ENCODE measurements at places on chromosomes 16 and 17.

DNA sequence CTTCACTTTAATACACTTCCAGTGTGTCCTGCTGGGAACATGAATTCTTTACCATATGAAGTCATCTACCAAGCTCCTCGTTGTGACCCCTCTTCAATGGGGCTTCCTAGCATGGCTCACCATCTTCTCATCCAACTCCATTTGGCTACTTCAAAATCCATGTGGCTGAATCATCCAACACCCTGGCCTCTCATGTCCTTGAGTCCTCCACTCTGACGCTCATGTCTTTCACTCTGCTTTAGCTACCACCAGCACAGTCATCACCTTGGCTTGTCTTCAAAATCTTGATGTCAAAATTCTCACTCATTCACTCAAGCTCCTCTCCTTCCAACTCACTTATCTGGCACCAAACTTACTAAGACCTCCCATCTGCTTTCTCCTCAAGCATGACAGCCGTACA is 35.8 kb downstream of the AMFR start:
- DNase-seq, result no peak

- DNase-seq, result no peak
Measured at GRCh38 chr16:51153577-51154031, 2.5 kb upstream of the SALL1 start.

DNA sequence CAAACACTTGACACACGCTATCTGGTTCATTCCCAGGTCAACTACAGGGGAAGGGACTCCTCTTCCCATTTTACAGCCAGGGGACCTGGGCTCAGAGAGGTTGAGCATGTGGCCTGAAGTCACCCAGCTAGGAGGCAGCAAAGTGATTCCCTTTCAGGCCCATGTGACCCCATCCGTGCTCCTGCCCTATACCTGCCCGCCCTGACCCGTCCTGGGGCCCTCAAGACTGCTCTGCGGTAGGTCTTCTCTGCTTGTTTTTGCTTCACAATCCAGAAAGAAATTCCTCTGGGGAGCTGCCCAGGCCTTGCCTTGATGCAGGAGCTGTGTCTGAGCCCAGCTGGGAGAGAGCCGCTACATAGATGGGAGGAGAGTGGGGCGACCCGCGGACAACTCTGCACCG is 161.4 kb downstream of the SDK2 start:
- no peak for DNase-seq

DNA sequence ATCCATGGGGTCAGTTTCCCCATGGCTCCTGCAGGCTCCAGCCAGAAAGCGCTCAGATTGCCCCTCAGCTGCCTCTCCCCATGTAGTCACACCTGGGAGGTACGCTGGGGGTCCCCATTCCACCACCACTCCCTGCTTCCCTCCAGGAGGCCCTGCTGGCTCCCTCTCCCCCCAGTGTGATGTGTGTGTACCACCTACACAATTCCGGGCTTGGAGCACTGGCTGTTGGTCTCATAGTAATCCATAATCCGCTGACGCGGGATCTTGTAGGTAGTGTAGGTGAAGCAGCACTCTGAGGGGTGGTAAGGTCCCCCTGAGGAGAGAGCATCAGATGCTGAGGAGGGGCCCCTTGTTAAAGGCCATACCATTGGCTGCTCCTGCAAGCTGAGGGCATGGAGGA is 2.4 kb downstream of the CCL14 start:
- DNase-seq, result no peak

DNA sequence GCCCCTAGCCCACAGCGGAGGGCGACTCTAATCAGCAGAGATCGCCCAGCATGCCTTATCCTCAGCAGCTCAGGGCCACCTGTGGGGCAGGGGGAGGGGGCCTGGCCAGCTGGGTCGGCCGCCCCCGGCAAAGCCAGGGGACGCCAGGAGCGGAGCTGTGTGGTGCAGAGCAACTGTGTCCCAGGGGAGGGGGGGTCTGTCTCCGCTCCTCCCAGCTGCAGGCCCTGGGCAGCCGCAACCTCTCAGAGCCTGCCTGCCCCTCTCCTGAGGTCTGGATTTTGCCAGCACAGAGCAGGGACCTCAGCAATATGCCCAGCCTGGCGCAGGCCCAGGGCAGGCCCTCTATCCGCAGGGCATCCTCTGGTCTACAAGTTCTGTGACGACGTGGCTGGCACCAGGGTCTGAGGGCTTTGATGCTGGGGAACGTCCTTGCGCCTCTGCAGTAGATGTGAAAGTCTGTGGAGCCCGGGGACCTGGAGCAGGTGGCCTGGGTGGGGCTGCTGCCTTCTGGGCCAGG is 36.5 kb upstream of the SLC38A10 start:
- no peak for DNase-seq

DNA sequence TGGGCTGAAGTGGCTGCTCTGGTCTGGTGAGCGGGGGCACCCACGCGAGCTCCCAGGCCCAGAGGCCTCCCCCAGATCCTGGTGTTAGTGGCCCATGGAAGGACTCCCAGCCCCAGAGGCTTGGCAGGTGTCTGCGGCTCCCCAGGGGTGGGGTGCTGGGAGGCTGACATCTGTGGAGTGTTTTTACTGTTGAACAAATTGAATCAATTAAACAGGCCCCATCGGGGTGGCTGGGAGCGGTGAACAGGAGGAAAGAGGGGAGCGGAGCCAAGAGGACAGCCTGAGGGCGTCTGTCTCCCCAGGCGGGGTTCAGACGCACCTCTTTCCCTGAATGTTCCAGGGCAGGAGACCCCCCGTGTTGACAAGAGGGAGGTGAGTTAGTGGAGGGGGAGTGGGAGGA is 29.9 kb downstream of the ACTG1 start:
- DNase-seq, result no peak

DNA sequence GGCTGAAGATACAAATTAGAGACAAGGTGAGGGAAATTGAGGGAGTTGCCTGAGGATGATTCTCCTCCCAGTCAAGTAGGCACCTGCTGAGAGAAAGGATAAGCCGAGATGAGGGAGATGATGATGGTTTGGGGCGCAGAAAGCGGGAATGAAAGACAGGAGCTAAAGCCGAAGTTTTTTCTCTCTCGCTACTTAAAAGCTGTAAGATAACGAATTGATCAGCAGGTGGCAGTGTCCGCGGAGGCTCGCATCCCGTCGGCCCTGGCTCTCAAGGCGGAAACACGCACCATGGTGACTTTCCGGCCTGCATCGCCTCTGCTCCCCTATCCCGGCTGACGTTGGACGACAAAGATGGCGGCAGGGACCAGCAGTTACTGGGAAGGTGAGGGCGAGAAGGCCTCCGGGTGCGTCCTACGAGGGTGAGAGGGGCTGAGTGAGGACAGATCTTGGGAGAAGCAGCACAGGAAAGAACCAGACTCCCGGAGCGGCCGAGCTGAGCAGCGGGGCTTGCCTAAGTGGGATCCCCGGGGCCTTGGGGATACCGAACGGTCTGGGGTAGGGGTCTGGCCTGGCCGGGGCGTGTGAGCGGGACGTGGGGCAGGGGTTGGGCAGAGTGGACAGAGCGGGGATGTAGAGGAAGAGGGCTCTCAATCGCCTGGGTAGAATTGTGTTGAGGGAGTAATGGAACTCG is at the start of gene GOSR1:
GOSR1 (plus strand) TSS at position 326 of the 691 bp plus-strand sequence; CDS start at position 352, 26 bp downstream.
- DNase-seq, result peak; percentile 76

GRCh38 chr16:14640538-14640937 is 7.8 kb downstream of the BFAR start:
- DNase-seq, result no peak

- DNase-seq, result no peak
Measured at GRCh38 chr17:36027761-36028160, 10.0 kb upstream of the CCL23 start.

GRCh38 chr16:2881783-2882649 is 999 bp upstream of the FLYWCH2 start:
- no peak for DNase-seq

GRCh38 chr16:89507214-89507833 is 879 bp upstream of the SPG7 start:
- DNase-seq, result no peak

DNA sequence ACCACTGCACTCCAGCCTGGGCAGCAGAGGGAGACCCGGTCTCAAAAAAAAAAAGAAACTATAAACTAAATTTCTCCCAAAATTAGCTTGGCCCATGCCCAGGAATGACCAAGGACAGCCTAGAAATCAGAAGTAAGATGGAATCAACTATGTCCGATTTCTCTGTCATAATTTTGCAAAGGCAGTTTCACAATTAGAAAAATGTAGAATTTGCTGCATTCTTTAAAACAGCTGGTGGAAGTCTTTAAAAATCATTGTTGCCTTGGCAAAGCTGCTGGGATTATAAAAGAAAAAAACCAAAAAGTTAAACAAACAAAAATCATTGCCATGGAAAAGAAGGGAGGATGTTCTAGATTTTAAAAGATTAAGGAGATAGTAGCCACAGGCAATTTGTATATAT is 32.4 kb downstream of the WWP2 start:
- no peak for DNase-seq

DNA sequence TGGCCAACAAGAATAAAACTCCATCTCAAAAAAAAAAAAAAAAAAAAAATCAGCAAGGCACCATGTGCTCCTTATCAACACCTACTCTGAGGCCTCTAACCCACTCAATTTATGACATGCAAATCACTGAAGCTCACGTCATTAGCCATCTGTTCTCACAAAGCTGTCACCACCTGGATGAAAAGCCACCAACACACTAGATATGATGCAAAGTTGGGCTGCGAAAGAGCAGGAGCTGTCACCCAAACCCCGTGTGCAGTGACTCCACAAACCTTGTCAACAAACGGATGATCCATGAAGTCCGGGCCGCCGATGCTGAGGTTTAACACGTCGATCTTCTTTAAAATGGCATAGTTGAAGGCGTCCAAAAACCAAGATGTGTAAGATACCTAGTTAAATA is 25.3 kb downstream of the MBTPS1 start:
- no peak for DNase-seq

- DNase-seq, result no peak
Measured at GRCh38 chr17:9271989-9272388, 250.7 kb downstream of the NTN1 start.

GRCh38 chr16:57757883-57758282 is 22.3 kb downstream of the KATNB1 start:
- DNase-seq, result no peak

DNA sequence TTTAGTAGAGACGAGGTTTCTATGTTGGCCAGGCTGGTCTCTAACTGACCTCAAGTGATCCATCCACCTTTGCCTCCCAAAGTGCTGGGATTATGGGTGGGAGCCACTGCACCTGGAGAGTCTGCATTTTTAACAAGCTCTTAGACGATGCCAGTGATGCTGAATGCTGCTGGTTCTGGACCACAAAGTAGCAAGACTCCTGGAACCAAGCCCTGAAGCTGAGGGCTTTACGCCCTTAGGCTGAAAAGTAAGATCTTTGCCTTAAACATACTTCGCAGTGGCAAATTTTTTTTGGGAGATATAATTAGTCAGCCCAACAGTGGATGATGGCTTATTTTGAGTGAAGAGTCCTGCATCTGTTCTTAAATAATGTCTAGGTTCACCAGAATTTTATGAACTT is 14.0 kb downstream of the METTL9 start:
- DNase-seq, result no peak

GRCh38 chr16:29784157-29784556 is 6.1 kb downstream of the ZG16 start:
- no peak for DNase-seq

DNA sequence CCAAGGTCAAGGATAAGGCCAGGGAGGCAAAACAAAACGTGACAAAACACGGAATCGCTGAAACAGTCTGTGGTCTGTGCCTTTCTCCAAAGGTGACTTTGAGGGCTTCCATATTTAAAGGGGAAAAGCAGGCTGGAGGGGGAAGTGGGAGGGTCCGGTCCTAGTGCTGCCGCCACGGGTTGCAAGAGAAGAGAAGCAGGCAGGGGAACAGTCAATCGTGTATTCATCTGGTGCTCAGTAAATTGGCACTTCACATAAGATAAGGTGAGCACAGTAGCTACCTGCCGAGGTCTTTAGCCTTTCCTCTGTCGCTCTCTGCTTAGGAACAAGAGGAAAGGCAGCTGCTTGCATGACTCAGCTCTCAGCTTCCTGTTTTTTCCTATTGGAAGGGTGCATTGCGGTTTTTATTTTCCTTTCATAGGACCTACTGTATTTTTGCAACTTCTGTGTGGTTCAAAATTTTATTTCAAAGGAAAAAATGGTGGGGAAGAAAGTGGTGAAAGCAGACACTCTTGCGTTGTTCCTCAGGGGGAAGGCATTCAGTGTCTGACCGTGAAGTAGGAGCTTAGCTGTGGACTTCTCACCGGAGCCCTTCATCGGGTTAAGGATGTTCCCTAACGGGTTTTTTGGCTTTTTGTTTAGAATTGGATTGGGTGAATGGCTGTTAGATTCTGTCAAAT is 7.1 kb upstream of the LGALS3BP start:
- DNase-seq, result no peak

DNA sequence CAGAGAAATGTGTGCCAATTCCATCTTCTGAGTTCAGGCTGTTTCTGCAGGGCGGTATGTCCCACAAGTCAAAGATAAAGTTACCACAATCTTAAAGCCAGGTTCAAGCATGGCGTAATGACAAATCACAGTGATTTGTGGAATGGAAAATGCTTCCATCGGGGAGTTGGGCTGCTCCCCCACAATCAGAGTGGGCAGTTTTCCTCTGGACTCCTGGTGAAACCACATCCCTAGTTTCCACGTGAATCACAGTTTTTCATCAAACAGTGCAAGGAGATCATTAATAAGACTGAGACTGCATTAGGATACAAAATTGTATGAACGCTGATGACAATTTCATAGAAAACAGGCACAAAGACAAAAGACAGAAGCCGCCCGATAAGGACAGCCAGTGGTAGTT is 3.6 kb downstream of the LITAF start:
- DNase-seq, result no peak

DNA sequence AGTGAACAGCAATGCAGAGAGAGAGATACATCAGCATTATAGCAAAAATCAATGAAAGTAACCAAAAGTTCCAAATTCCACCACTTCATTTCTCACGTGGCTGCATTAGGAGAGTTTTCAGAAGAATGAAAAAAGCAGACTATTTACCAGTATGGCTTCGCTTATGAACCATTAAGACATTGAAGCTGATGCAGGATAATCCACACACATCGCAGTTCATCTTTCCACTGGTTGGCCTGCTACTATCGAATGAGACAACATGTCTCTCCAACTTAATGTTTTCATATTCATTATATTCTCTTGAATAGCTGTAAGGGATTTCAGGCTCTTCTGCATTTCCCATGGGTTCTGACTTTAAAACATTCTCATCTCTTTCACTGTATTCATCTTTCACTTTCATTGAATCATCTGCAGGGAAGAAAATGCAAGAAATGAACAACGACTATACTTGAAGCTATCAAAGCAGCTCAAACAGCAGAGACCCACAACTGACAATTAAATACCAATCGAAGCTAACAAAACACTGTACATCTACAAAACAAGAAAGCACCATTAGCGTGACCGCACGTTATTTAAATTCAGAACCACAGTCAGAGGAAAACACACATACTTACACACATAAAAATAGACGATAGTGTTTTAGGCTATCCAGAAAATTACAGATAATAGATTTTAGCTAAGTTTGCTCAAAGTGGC is 54.9 kb downstream of the GRB7 start:
- no peak for DNase-seq

GRCh38 chr17:67180275-67180674 is 64.7 kb downstream of the HELZ start:
- no peak for DNase-seq
